CD4-positive, alpha-beta T cell treated with Interferon gamma for 1 hour (primary cell): ENCODE measurements at places on chromosomes 2 and 18.

DNA sequence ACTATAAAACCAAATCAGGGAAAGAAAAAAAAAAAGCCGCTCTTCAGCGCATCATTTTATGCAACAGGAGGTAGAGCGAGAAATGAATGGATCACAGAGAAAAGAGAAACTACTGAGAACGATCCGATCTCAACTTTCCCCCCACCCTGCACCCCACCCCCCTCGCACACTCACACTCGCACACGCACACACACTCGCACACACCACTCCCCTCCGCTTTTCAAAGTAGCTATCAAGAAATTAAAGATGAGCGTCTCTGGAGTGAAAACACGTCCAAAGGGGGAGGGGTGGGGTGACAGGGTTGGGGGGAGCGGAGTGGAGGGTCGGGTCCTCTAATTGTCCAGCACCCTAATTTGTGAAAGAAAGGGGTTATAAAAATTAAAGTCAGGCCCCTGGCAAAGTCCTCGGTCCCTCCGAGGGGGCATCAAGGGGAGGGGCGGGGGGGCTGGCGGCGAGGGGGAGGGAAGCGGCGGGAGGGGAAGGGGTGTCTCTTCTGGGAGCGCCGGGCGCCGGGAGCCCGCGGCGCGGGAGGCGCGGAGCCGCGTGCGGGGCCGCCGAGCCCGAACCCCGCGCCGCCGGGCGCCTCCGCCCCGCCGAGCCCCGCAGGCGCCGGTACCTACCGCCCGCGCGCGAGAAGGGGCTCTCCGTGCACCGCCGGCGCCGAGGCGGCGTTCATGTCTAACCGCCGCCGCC is 428 bp downstream of the TCF4 start:
- peak; percentile 25 for DNase-seq

DNA sequence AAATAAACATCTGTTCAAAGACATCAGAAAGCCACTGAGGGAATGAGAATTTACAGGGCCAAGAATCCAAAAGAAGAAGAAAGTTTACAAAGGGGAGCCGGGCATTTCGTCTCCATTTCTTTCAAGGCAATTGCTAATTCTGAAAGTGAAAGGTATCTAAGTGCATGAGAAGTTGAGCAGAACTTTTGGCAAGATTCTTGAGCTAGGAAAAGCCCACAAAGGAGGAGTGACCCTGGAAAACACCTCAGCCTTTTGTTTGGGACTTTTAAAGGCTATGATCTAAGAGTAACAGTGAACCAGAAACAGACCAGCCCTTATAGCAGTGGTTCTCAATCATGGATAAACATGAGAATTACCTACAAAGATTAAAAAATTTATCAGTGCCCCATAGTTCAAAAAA is 87.4 kb downstream of the MDH1 start:
- no peak for DNase-seq

DNA sequence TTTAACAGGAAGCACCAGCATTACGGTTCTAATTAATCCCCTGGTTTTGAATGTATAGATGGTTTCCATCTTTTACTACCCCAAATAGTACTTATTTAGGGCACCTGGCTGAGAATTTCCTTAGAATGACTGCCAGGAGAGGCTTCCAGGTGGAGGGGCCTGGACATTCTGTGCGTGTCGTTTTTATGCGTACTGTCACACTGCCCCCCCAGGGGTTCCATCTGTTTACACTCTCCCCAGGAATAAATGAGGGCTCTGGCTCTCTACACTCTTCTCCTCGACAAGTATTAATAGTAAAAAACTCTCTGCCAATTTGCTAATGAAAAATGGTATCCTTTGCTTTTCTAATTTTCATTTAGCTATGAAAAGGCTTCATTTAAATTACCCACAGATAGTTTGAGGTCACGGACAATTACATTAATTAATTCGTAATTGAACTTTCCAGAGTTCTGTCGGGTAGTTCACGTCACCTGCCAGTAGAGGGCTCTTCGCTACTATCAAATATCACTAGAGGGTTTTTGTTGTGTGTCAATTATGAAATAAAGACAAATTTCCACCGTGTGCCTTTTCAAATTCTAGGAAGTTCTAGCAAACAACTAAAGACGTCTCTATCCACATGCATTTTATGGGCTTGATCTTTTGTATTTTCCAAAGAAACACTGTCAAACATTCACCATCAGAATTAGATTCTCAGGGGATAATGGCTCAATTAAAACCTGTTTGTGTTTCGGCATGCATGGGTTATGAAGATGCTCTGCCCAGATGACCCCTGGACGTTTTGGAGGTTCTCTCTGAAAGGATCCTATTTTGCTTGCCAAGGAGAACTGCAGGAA is 88.8 kb upstream of the ASB18 start:
- no peak for DNase-seq

GRCh38 chr2:61538920-61539520 is 864 bp upstream of the XPO1 start:
- DNase-seq = peak; percentile 14

DNA sequence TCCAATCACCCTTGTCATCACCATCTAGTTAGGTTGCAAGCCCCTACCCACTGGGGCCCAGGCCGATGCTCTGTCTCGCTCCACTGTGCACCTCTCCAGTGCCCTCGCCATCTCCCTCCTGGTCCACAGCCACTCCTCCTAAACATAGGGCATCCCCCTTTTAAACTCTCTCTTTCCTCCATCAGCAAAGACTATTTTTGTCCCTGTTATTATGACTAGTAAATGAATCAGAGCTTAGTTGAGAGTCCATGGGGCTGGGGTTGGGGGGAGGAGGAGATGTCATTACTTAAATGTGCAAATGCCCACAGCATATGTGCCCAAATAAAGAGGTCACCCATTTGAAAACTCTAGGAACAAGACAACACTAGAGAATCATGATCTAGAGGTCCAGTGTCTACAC is 167.4 kb downstream of the TRABD2A start:
- no peak for DNase-seq

DNA sequence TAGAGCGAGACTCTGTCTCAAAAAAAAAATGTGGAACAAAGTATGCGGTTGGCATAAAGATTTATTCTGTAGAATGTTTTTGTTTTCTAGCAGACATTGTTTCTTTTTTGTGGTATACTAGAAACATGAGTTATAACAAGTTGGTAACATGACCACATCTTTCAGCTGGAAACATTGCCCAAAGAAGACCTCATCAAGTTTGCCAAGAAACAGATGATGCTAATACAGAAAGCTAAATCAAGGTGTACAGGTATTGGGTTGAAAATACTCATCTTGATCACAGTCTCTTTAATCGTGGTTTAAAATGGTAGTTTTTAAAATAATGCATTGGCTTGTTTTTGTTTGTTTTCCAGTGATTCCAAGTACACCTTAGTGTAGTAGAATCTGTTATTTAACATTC is 1.9 kb downstream of the GCC2 start:
- DNase-seq = no peak

DNA sequence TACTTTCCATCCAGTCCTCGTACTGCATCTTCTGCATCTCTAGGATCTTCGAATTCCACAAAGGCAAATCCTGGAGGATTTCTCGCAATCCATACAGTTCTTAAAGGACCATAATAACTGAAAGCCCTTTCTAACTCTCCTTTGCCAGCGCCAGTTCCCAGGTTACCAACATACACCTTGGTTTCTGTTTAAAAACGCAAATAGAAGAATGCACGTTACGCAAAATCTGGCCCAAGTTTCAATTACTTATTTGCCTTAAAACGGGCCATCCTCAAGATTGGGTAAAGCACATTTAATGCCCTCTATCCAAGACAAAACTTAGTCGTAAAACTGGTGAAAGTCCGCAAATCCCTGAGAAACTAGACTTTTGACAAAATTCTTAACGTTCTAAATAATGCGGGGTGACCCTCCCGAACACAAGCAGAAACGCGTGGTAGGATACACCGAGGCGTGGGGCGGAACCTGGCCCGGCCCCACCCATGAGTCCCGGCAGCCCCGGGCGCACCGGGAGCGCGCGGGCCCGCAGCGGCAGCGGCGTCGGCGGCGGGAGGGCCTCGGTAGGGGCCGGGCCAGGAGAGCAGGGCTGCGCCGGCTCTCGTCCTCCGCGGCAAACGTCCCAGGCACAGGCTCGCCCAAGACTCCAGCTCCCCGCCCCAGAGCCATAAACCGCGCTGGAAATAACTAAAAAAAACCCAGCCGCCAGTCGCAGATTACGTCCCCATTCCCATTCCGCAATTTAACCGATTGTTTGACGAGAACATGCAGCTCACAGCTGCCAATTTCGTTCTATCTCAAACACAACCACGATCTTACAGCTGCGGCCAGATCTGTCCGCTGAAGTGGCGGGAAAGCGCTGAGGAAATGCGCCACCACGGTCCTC is 910 bp downstream of the SRSF7 start:
- DNase-seq = peak; percentile 54

- DNase-seq = no peak
These were observed 46.1 kb downstream of the SIGLEC15 start for GRCh38 chr18:45871431-45872084.

- DNase-seq = no peak
These were observed 107.1 kb upstream of the PKDCC start for GRCh38 chr2:41940745-41941063.

GRCh38 chr2:219739866-219740440 is 112.5 kb downstream of the SLC4A3 start:
- no peak for DNase-seq

DNA sequence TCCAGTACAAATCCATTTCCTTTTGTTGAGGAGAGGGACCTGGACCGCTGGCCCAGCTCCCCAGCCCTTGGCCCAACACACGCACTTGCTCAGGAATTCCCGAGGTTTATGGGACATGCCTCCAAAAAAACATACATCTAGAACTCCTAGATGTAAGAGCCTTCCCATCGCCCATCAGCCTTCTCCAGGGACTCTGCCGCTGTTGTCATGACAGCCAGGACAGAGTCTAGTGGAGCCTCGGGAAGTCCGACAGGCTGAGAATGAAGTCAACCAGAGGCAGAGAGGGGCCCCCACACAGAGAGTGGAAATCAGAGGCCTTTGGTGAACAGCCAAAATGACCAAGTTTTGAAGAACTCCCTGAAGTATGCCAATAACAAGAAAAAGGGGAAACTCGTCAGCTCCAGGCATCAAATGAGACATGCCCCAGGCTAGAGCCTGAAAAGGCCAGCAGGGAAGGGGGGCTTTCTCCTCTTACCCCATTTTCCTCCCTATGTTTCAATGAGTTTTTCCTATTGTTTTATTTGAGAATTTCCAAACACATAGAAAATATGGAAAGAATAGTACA is 43.2 kb upstream of the CAB39 start:
- no peak for DNase-seq

DNA sequence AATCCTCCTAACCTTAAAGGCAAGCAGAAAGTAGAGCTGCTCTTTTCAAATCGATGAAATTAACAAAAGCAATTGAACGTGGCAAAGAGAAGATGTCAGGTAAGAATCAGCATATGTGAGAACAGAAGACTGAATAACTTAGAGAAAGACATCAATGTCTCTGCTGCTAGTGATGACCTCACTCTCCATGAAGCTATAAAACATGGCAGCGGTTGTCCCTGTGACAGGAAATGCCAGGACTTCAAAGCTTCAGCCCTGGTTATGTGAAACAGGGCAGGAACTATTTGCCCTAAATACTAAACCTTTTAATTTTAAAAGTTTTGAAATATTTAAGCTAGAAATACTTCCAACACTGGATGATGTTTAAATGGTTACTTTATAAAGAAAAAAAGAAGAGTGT is 383.7 kb downstream of the XIRP2 start:
- no peak for DNase-seq

DNA sequence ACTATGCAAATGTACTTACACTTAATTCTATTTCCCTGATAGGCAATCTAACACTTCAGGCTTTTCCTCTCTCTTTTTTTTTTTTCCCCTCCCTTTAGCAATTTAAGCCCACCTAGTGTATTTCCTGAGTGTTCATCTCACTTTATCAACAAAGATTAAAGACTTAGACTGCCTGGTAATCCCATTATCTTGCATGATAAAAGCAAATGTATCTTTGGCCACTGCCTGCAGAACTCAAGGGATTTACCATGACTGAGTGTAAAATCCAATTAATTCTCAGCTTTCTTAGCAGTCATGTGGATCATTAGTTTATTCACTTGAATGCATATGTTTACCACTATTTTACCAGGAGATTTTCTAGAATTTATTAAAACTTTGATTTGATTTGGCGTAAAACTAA is 1102.2 kb upstream of the GYPC start:
- no peak for DNase-seq

DNA sequence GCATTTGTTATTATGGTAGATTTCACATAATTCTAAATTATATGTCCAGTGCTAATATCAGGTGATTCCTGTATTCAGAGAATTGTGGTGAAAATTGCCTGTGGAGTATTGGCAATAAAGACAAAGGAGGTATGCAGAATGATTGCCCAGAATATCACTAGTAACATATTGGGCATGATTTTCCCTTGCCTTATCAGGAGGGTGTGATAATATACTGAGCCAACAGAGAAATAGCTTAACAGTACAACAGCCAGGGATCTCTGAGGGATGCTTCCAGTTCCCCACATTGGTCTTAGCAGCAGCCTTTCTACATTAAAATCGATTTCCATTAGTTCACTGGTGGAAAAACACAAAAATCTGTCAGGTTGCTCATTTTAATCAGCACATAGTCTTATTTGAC is 122.9 kb upstream of the COL3A1 start:
- DNase-seq = no peak

DNA sequence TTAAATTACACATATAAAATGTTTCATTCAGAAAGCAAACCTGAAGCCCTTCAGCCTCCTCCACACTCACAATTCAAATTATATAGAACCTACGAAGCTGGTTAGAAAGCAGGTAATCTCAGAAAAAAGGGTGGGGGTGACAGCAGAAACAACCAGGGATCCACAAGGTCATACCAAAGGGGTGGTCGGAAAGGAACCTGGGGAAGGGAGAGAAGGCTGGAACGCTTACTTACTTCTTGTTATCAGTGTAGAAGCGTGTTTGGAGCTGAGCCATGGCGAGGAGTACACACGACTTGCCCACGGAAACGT is 316 bp downstream of the WDR12 start:
- DNase-seq = no peak

DNA sequence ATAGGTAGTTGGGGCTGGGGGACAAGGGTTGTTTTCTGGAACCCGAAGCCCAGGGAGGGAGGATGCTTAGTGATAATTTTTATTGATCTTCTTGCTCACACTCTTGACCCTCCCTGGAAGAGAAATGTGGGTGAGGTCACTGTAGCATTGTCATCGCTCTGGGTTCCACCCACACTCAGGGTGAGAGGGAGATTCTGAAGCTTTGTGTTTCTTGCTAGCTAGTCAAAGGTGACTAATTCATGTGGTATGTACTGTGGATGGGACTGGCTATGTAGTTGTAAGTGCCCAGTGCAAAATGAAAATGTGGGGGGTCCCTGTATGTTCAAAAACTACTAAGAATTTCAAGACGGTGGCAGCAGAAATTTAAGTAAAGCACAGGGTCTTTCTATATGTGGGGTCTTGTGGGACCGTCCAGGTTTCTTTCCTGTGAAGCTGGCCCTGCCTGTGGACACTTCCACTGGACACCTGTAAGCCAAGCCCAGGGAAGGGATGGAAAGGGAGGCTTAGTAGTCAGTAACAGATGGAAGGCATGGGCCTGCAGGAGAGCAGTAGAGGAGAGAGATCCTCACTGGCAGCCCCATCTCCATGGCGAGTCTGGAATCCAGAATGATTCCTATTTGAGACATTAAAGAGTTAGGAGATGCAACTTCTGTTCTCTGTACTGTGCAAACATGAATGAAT is 35.0 kb downstream of the TSN start:
- no peak for DNase-seq
